ENCODE measurements at places on chromosomes 11 and 22. TPM values are rescaled to one million over a fixed set of nuclear protein-coding genes. Genes with fewer than 3 reads are reported as not detected.

DNA sequence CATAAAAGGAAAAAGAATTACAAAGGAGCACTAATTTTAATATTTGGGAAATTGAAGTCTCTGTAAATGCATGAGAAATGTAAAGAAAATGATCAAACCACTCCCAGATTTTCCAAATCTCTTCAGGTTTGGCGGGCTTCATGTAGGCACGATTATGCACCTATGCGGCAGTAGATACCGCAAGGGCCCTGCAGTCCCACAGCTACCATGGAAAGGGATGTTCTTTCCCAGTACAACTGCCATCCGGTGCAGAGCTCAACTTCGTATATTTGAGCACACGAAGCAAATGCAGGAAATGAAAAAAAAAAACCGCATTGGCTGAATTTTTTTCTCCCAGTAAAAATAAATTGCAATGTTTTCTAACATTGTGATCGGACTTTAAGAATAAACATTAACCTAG lies 1.4 kb downstream of the SLC17A6 start:
- DNase-seq = no peak

Gene LGR4
- 1.9 TPM for total RNA-seq

Gene CHID1
- total RNA-seq = 38.1 TPM

Gene CREB3L1
- total RNA-seq = 0.68 TPM

Gene APOBEC3H
- not detected for total RNA-seq

DNA sequence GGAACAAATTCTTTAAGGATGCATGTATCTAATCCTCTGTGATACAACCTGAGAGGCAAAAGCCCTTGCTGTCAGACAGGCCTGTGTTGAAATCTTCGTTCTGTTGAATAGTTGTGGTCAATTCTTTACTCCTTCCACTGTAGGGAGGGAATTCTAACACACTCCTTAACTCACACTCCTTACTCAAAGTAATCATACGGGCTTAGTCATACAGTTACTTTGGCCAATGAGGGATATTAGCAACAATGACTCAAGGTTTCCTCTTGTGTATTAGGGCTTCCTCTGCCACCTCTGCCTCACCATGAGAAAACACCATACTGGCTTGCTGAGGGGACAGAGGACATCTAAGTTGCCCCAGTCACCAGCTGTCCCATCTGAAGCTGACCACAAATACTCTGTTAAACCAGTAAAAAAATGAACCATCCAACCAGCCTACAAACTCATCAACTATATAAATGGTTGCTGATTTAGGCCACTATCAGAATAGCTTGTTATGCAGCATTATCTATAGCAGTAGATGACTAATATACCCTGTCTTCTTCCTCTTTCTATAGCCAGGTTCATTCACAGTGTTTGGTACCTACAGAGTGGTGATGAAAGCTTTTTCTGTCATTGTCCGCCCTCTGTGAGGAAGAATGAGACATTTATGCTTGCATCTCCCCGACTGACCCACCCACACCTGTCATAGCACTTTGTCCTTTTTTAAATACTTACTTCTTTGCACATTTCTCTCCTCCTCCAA lies 322.8 kb upstream of the SYN3 start:
- DNase-seq = no peak

- DNase-seq = no peak
These were observed 614 bp downstream of the SELENOM start for GRCh38 chr22:31106731-31107177.

DNA sequence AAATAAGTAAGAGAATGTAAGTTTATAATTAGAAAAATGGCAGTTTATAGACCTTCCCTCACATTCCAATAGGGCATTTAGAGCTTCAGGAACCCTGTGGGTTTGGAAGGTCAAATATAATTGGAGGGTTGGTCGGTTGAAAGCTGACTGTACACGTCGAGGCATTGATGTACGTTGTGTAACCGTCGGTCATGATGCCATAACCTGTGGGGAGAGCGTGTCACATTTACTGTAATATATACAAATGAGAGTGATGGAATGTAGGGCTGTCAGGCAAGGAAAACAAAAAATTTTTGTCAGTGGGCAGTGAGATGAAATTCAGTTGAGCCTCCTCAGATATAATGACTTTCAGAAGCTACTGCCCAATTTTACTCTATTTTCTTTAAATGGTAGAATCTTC lies 88.5 kb downstream of the ARL14EP start:
- no peak for DNase-seq

GRCh38 chr11:74783241-74783871 lies 34.7 kb downstream of the RNF169 start:
- peak; percentile 82 for DNase-seq

DNA sequence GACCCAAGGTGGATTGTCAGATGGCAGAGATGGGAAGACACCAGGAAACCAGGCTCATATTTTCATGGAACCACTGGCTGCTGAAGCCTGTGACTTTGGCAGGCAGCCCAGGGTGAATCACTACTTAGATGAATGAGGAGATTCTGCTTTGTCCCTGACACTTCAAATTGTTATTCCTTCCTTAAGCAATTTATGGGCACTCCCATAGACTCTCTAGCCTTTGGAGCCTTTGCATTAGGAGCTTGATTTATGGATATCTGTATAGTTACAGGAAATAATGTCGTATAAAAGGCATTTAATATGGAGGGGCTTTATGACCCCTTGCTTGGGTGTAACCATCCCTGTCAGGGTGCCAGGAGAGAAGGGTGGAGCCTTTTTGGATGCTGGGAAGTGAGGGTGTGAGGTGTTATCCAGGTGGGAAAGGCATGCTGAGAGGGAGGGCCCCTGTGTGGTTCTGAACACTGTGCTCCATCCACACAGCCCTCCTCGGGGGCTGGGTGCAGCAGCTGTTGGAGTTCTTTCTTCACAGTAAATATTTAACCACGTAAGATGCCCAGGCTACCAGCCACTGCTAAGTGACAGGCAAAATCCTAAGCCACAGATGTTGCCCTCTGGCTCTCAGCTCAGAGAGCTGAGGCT lies 35.3 kb downstream of the IL18 start:
- peak; percentile 65 for DNase-seq

GRCh38 chr11:16012125-16012751 lies 344.1 kb downstream of the SOX6 start:
- peak; percentile 5 for DNase-seq

Gene TMEM135
- 37.6 TPM for total RNA-seq

GRCh38 chr11:13288375-13289029 lies 10.9 kb downstream of the BMAL1 start:
- no peak for DNase-seq

GRCh38 chr22:27834364-27835185 lies 33.0 kb upstream of the MN1 start:
- no peak for DNase-seq

DNA sequence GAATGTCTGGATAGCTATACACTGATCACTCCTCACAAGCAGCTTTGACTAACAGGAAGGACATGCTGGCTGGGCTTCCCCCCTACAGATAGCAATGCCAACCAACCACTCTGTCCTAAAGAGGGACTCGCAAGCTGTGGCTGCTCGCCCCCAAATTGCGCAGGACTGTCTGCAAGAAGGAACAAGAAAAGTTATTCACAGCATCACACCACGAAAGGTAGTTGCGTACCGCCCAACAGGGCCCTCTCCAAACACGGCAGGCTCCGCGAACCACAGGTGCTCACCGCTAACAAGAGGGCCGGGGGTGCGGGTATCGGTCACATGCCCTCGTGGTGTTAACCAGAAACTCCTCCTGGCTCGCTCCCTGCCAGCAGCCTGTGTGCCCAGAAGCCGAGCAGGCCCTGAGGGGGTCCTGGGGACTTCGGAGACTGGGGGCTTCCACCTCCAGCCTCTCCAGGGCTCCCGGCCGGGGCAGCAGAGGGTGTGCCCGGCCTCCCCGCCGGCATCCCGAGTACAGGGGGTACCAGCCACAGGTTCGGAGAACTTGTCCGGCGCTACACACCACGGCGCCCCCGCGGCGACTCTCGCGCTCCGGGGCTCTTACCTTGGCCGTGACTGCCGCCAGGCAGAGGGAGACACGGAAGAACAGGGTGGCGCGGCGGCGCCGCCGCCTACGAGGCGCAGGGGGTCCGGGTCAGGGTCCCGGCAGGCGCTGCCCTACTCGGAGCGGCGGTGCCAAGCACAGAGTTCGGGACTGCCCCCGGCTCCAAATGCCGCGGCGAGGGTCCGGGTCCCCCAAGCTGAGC lies 682 bp downstream of the LARGE1 start:
- DNase-seq = peak; percentile 8
